ENCODE measurements at places on chromosomes 1 and 21. TPM values are rescaled to one million over a fixed set of nuclear protein-coding genes. Genes with fewer than 3 reads are reported as not detected.

Gene TFF1
- 66.4 TPM for total RNA-seq

Gene COL18A1
- 284 TPM for total RNA-seq

Gene TBX15
- not detected for total RNA-seq

Gene SAMSN1
- total RNA-seq: 1.8 TPM

Gene VAMP4
- 8.8 TPM for total RNA-seq

Gene DEPDC1
- not detected for total RNA-seq

Gene MYBPH
- not detected for total RNA-seq

Gene DPT
- 57.1 TPM for total RNA-seq

Gene ACTRT2
- total RNA-seq: not detected

Gene BCAR3
- total RNA-seq: 7.9 TPM

Gene RC3H1
- total RNA-seq: 14.5 TPM

Gene TNNT2
- not detected for total RNA-seq

Gene EPHA2
- total RNA-seq: 19.5 TPM

Gene SLFNL1
- 0.33 TPM for total RNA-seq

Gene ETV3L
- not detected for total RNA-seq

Gene OR2L13
- total RNA-seq: not detected

Gene LCE1C
- total RNA-seq: not detected

Gene PCAT6
- total RNA-seq: not detected

Gene KRTAP27-1
- not detected for total RNA-seq

Gene CASQ2
- not detected for total RNA-seq

Gene OR2L3
- not detected for total RNA-seq

Gene GUCA2B
- total RNA-seq: not detected

Gene ANXA9
- 33.3 TPM for total RNA-seq

Gene SV2A
- 2.1 TPM for total RNA-seq

Gene TRNP1
- total RNA-seq: 17.1 TPM

Gene KLF17
- total RNA-seq: not detected

Gene KRTAP12-2
- total RNA-seq: not detected

Gene APOBEC4
- total RNA-seq: not detected

Gene MASP2
- total RNA-seq: not detected

Gene XKR8
- 14.5 TPM for total RNA-seq

Gene C1QB
- 73.9 TPM for total RNA-seq

Gene ARTN
- total RNA-seq: 12.5 TPM

Gene CRNN
- total RNA-seq: not detected

Gene SRGAP2C
- 9.3 TPM for total RNA-seq

Gene ITLN2
- not detected for total RNA-seq

Gene STYXL2
- total RNA-seq: not detected

Gene RYR2
- 14.2 TPM for total RNA-seq

Gene LAMB3
- 5.3 TPM for total RNA-seq

Gene BRDT
- not detected for total RNA-seq

Gene C1orf74
- 1.0 TPM for total RNA-seq

Gene TNFRSF9
- under 0.01 TPM for total RNA-seq

Gene ATG4C
- total RNA-seq: 4.9 TPM

Gene CYP4X1
- total RNA-seq: 1.8 TPM
